ENCODE measurements at places on chromosomes 12 and 14.

DNA sequence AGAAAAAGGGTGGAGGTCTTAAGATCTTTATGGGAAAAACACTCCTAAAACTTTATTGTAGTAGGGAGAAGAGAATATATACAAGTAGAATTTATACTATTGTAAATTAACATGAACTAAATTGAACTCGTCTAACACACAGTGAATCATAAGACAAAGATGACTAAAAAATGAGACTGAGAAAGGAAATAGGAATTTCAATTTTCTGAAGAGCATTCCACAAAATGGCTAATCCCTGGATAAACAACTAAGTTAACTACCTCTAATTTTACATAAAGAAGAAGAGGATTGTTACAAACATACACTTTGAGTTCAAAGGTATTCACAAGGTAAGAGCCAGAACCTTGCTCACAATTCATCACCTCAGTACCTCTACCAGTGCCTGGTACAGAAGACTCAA is 2.0 kb downstream of the MAP4K5 start:
- no peak for DNase-seq

GRCh38 chr12:104197264-104197663 is 18.3 kb upstream of the TXNRD1 start:
- no peak for DNase-seq

GRCh38 chr12:127194176-127194575 is 1072.8 kb upstream of the TMEM132C start:
- no peak for DNase-seq

DNA sequence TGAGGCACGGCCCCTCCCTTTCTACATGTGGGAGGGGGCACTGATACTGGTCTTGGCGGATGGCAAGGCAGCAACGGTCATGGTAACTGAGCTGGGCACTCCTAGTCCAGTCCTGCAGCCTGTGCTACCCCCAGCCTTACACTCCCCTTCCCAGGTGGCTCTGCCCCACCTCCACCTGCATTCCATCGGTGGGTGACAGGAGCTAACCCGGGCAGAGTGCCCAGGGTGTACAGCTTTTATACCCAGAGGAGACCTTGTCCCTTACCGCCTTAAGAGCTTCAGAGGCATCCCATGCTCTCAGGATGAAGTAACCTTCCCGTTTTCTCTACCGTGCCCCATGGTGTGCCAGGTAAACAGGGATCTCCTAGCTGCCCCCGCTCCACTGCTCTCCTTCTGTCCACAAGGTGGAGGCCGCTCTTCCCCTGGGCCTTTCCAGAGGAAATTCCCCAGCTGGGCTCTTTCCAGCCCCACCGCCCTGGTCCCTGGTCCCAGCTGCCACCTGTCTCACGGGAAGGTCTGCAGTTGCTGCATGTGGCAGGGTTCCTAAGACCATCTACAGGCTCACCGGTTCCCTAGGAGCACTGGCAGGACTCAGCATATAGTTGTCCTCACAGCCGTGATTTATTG is 20.5 kb downstream of the BRI3BP start:
- DNase-seq, result peak; percentile 22

DNA sequence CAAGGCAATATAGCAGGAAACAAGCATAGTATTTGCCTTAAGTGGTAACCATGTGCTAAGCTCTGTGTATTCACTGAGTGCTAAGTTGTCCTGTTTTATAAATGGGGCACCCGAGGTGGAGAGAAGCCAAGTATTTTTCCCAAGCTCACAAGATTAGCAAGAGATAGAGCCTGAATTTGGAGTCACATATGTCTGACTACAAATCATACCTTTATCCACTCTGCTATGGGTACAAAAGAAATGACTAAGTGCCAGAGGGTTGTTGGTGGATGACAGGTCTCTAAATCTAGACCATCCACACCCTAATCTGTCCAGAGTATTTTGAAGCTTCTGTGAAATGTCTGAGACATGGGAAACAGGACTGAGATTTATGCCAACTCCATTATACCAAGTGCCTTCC is 182.1 kb upstream of the SEL1L start:
- no peak for DNase-seq

DNA sequence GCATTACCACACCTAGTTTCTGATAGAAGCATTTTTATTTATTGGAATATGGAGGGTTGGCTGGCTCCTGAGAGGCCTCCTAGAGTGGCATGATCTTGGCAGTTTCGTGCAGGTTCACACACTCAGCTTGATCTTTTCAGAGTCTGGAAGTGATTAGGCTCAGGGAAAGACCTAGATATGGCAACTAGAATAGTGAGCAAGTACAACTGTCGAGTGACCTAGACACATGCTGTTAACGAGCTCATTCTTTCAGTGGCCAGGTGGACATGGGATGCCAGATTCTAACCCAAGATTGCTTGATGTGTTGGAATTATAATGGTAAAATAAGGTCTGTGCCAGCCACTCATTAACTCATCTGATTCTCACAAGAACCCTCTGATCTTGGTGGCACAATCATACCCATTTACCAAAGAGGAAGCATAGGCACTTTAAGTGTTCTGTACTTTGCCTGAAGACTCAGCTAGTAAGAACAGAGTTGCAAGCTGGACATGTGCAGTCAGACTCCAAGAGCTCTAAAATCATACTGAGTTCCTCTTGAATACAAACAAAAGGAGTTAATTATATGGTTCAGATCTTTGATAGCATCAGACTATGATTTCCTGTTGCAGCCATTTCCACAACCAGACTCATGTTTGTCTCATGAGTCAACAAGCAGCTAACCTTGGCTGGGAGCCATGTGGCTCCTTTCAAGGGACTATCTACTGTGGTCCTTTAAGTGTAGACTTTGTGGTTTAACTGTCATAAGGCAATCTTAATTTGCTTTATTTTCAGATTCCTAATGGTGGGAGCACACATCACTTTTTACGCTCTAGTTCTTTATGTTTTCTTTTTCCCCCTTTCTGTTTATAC is 144.2 kb downstream of the PLEKHA5 start:
- DNase-seq, result peak; percentile 95
